ENCODE measurements at places on chromosomes 3 and 15. TPM values are rescaled to one million over a fixed set of nuclear protein-coding genes. Genes with fewer than 3 reads are reported as not detected.

- no peak for DNase-seq
Observed at GRCh38 chr3:50299929-50300680, 900 bp upstream of the HYAL3 start.

Gene CHL1
- total RNA-seq: 17.9 TPM

DNA sequence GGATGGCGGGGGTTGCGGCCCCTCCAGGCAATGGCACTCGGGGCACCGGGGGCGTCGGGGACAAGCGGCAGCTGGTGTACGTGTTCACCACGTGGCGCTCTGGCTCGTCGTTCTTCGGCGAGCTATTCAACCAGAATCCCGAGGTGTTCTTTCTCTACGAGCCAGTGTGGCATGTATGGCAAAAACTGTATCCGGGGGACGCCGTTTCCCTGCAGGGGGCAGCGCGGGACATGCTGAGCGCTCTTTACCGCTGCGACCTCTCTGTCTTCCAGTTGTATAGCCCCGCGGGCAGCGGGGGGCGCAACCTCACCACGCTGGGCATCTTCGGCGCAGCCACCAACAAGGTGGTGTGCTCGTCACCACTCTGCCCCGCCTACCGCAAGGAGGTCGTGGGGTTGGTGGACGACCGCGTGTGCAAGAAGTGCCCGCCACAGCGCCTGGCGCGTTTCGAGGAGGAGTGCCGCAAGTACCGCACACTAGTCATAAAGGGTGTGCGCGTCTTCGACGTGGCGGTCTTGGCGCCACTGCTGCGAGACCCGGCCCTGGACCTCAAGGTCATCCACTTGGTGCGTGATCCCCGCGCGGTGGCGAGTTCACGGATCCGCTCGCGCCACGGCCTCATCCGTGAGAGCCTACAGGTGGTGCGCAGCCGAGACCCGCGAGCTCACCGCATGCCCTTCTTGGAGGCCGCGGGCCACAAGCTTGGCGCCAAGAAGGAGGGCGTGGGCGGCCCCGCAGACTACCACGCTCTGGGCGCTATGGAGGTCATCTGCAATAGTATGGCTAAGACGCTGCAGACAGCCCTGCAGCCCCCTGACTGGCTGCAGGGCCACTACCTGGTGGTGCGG is 1.9 kb downstream of the CHST2 start:
- peak; percentile 42 for DNase-seq

Gene PLA2G4E
- total RNA-seq: 0.09 TPM

DNA sequence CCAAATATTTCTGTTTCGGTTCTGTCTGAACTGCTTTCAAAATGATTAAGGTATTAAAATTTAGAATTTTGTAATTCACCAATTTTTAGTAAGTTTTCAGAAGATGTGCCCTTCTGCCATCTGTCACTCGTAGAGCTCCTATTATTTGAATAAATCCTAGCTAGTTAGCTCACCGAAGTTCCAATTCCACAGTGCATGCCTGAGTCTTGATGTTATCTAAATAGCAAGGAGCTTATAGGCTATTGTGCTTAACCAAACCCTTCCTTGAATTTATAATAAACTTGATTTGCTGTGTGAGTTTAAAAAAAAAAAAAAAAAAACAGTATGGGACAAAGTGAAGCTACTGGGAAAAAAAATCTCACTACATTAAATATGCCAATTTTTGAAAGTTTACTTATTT is 18.7 kb downstream of the ATP13A3 start:
- DNase-seq: no peak

Gene SEMA4B
- total RNA-seq: 79.7 TPM

- DNase-seq: no peak
Observed at GRCh38 chr3:69011096-69011730, 2.3 kb downstream of the EOGT start.

DNA sequence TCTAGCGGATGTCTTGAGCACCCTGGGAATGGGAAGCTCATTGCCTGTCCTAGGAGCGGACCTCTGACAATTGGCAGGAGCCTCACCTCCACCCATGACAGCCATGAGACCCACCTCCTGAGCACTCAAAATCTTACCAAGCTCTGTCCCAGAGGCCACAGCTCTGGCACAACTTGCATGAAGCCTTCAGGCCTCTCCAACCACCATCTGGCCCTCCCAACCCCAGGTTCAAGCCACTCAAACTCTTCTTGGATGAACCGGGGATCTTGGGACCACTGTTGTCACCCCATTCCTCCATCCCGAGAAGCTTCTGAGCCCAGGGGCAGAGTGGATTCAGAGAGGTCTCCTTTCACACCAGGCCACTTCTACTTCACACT is 1.5 kb downstream of the VIPR1 start:
- no peak for DNase-seq

Gene TBC1D23
- total RNA-seq: 43.6 TPM

GRCh38 chr15:98841419-98841970 is 166.1 kb downstream of the PGPEP1L start:
- DNase-seq: no peak

Gene MORC1
- not detected for total RNA-seq

Gene COLQ
- total RNA-seq: 2.9 TPM

- DNase-seq: no peak
Observed at GRCh38 chr3:127975153-127976029, 60.4 kb downstream of the KBTBD12 start.

DNA sequence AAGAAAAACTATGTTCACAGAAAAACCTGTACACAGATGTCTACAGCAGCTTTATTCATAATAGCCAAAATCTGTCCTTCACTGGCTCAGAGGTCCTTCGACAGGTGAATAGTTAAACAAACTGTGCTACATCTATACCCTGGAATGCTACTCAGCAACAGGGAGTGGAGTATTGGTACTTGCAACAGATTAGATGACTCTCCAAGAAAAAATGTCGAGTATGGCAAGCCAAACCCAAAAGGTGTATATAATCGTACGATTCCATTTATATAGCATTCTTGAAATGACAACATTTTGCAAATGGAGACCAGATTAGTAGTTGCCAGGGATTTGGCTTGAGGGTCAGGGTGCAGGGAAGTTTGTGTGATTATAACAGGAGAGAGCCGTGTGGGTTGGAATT is 22.4 kb upstream of the RGMA start:
- DNase-seq: no peak

DNA sequence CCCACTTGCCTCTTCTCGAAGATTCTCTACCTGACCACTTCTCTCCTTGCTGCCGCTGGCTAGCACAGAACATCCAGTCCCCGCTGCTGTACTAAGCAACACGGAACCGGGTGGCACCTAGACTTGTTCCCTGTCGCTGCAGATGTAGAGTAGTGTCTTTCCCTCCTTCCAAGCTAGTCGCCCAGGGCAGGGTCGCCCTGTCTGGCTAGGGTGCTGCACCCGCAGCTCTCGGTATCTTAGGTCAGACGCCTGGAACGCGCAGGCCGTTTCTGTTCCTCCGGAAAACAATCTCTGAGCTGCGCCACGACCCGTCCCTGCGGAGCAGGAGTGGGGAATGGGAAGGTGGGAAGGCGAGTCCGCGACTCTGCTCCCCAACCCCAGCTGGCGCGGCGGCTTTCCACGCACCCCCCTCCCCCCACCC is 758 bp upstream of the SNX33 start:
- no peak for DNase-seq

- DNase-seq: no peak
Observed at GRCh38 chr3:64360280-64360679, 135.0 kb upstream of the PRICKLE2 start.

DNA sequence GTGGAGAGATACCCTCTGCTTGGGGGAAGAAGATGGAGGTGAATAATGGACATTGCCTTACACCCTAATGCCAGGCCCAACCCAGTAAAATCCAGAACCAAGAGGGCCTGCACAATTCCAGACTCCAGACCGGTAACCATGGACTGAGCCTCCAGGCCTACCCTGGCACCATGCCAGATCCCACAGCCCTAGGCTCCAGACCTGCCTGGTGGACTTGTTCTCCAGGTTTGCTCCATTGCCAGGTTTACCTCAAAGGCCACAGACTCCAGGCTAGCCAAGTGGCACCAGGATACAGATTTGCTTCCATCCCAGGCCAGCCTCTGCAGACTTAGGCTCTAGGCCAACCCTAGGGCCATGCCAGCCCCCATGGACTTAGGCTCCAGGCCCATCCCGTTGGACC is 14.0 kb downstream of the PLCH1 start:
- no peak for DNase-seq

DNA sequence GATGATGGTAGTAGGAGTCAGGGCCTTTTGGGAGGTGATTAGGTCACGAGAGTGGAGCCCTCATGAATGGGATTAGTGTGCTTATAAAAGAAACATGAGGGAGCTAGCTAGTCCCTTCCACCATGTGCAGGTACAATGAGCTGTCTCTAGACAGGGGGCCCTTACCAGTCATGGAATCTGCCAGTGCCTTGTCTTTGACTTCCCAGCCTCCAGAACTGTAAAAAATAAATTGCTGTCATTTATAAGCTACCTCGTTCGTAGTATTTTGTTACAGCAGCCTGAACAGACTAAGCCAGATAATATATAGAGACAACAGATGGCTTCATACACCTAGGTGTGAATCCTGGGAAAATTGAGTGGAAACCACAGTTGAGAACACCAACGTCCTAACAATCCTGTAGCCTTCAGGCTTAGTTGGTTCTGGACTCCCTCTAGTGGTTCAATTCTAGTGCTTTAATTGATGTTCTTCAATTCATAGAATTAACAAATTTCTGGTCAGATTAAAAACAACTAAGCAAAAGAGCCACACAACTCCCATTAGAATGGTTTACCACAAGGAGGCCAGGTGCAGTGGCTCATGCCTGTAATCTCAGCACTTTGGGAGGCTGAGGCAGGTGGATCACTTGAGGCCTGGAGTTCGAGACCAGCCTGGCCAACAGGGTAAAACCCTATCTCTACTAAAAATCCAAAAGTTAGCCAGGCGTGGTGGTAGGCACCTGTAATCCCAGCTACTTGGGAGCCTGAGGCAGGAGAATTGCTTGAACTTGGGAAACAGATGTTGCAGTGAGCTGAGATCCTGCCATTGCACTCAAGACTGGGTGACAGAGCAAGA is 21.3 kb upstream of the GATM start:
- DNase-seq: no peak

Gene SERINC4
- 0.23 TPM for total RNA-seq

- no peak for DNase-seq
Observed at GRCh38 chr3:102237838-102238237, 197.0 kb upstream of the ZPLD1 start.

DNA sequence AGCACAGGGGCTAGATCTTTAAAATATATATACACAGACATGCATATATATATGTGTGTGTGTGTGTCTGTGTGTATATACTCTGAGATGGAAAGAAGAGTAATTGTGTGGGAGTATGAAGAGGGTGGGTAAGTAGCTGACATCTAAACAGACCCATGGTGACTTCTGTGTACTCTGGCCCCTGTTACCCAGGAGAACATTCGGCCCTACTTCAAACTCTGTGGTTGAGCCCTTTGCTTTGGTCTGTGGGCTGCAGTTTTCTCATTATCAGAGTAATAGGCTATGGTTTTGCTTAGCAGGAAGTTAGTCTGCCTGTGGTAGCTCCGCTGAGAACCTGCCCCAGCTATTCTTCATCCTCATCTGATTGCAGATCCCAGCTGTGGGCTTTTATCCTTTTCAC is 141.4 kb downstream of the RBPMS2 start:
- no peak for DNase-seq

- no peak for DNase-seq
Observed at GRCh38 chr15:80099241-80099640, 39.8 kb downstream of the ZFAND6 start.

Gene AHSG
- total RNA-seq: 2.2 TPM

Gene ATP13A5
- 0.86 TPM for total RNA-seq

- DNase-seq: no peak
Observed at GRCh38 chr3:157531771-157532170, 28.6 kb upstream of the VEPH1 start.

GRCh38 chr3:55167586-55168317 is 239.9 kb upstream of the LRTM1 start:
- no peak for DNase-seq

Gene GTF2E1
- total RNA-seq: 12.5 TPM

Gene CFAP92
- total RNA-seq: 3.3 TPM

Gene SPRED1
- 37.8 TPM for total RNA-seq

GRCh38 chr15:31525988-31526665 is 199.5 kb downstream of the KLF13 start:
- DNase-seq: peak; percentile 7

DNA sequence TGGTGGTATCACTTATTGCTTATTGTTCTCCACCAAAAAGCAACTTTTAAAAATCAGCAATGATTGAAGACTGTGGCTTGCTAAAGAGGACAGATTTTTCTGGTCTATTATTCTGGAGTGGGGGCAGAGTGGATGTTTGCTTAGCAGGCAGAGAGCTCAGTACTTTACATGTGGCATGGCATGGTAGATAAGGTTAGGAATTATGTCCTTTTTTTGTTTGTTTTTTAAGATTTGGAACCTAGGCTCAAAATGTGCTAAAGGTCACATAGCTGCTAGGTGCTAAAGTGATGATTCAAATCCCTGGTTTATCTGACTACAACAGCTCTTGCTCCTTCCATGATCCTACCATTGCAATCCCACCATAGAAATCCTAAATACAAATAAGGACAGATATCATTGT is 331.0 kb upstream of the ADAMTS9 start:
- DNase-seq: no peak

Gene WWTR1
- total RNA-seq: 82.8 TPM

DNA sequence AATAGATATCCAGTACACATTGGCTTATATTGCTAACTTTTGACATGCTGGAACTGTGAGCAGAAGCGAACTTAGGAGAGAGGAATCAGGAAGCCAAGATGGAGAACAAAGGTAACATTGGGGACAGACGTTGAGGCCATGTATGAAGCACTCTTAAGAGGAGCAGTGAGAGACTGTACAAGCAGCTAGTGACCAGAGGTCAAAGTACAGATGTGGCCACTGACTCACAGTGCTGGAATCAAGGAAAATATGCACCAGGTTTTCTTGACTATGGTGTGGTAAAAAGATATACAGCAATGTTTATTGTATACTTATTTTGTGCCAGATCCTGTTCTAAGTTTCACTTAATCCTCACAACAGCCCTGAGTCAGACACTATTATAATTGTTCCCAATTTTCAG is 2.0 kb upstream of the IL20RB start:
- DNase-seq: peak; percentile 61

- no peak for DNase-seq
Observed at GRCh38 chr15:59166601-59167265, 39.9 kb upstream of the LDHAL6B start.

DNA sequence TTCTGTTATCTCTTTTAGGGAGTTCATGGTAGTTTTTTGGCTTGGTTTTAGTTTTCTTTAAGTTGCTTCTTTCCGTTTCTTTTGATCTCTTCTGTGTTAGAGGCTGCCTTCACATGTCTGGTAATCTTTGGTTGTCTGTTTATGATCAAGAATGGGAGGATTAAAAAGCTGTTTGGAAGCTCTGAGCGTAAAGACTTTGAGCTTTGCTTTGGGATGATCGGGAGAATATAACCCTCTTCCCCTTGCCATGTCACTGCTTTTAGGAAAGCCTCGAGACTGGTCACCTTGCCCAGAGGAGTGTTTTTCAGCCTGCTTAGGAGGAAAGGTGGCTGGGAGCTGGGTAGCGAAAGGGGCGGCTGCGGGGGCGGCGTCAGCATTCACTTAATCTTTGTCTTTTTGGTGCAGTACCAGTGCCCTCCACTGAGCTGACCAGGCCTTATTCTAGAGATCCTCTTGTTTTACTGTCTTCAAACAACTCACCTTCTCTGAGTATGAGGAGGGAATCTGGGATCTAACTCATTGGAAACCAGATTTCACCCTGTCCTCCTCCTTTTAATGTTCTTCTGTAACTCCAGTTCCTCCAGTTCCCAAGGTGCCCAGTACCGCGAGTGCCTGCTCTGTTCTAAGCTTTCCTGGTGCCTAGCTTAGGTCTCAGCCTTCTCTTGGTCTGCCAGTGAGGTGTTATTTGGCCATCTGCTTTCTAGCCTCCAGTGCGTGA is 15.5 kb downstream of the TATDN2 start:
- DNase-seq: peak; percentile 19

- DNase-seq: no peak
Observed at GRCh38 chr3:116005404-116005803, 382.1 kb downstream of the GAP43 start.

- DNase-seq: no peak
Observed at GRCh38 chr3:29245441-29245840, 35.4 kb upstream of the RBMS3 start.

All from mucosa of gallbladder (tissue), 1 donor.